ENCODE measurements at places on chromosomes 11 and 22. TPM values are rescaled to one million over a fixed set of nuclear protein-coding genes. Genes with fewer than 3 reads are reported as not detected.

PRR33 gene
- 0.08 TPM for polyA plus RNA-seq

KREMEN1 gene
- polyA plus RNA-seq, result 22.3 TPM

SLC22A25 gene
- not detected for polyA plus RNA-seq

FOSL1 gene
- not detected for polyA plus RNA-seq

KDM4D gene
- polyA plus RNA-seq, result 2.2 TPM

RFPL2 gene
- 0.73 TPM for polyA plus RNA-seq

TAF6L gene
- 39.8 TPM for polyA plus RNA-seq

RHOD gene
- polyA plus RNA-seq, result 8.0 TPM

OR8D1 gene
- polyA plus RNA-seq, result not detected

NEAT1 gene
- 265 TPM for polyA plus RNA-seq

ZC3H7B gene
- 80.3 TPM for polyA plus RNA-seq

EFEMP2 gene
- polyA plus RNA-seq, result 102 TPM

DKK3 gene
- polyA plus RNA-seq, result 56.0 TPM

BANF1 gene
- 233 TPM for polyA plus RNA-seq

DNA sequence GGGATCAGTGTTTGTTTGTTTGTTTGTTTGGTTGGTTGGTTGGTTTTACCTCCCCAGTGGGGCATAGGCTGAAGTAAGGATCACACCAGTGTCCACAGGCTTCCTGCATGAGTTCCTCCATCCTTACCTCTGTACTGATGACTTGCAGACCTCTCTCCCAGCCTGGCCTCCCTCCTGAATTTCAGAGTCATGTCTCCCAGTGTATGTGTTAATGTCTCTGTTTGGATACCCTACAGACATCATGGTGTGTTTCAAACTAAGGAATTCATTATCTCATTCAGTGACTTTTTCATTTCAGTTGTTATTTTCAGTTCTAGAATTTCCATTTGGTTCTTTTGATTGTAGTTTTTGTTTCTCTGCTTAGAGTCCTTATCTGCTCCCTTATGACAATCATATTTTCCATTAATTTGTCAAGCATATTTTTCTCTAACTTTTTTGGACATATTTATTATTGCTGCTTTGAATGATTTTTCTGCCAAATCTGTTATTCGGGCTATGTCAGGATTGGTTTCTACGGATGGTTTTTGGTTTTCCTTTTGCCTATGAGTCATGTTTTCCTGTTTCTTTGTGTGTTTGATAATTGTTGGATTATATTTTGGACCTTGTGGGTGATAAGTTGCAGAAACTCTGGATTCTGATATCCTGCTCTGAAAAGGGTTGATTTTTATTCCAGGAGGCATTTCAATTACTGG is 23.6 kb downstream of the MYEOV start:
- DNase-seq, result no peak

GRCh38 chr22:36433318-36434231 is 45.8 kb upstream of the MYH9 start:
- DNase-seq, result no peak

- DNase-seq, result no peak
Measured at GRCh38 chr22:44885806-44886360, 123.9 kb downstream of the PHF21B start.

DNA sequence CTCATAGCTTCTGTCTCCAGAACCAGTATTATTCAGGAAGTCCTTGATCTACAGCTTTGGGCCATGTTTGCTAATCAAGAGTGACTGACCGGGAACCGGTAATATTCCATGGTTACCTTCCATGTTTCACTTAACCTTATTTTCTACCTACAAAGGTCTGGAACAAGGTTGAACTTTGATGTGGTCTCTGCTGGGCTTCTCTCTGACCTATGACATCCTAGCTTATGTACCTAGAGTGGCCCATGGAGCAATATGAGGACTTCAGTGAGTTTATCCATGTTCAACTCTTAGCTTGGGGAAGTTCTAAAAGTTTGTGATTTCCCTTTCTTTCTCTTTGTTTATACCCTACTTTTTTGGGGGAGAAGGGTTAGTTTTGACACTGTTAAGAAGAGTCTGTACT is 33.2 kb downstream of the CCDC90B start:
- DNase-seq, result no peak

GRCh38 chr22:30347255-30347892 is 9.3 kb downstream of the SF3A1 start:
- no peak for DNase-seq

GRCh38 chr22:50485221-50486131 is 1.2 kb upstream of the MIOX start:
- no peak for DNase-seq

GRCh38 chr11:65625628-65626342 is 10.2 kb downstream of the PCNX3 start:
- no peak for DNase-seq

GRCh38 chr22:45240104-45240809 is 437 bp downstream of the KIAA0930 start:
- no peak for DNase-seq

- DNase-seq, result no peak
Measured at GRCh38 chr11:29265792-29266191, 751.0 kb downstream of the KCNA4 start.

DNA sequence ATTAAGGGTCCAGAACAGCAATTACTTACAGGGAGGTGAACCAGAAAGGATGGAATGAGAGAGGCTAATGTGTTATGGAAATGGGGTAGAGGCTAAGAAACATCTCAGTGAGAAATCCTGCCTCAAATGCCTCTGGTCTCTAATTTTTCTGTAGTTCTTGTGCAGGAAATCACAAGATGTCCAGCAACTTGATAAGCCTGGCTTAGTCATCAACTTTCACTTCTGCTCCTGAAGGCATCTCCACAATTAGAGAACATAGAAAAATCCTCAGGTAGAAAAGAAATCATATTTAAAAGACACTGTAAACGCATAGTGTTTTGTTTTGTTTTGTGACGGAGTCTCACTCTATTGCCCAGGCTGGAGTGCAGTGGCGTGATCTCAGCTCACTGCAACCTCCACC is 18.7 kb downstream of the MRGPRX4 start:
- no peak for DNase-seq

DNA sequence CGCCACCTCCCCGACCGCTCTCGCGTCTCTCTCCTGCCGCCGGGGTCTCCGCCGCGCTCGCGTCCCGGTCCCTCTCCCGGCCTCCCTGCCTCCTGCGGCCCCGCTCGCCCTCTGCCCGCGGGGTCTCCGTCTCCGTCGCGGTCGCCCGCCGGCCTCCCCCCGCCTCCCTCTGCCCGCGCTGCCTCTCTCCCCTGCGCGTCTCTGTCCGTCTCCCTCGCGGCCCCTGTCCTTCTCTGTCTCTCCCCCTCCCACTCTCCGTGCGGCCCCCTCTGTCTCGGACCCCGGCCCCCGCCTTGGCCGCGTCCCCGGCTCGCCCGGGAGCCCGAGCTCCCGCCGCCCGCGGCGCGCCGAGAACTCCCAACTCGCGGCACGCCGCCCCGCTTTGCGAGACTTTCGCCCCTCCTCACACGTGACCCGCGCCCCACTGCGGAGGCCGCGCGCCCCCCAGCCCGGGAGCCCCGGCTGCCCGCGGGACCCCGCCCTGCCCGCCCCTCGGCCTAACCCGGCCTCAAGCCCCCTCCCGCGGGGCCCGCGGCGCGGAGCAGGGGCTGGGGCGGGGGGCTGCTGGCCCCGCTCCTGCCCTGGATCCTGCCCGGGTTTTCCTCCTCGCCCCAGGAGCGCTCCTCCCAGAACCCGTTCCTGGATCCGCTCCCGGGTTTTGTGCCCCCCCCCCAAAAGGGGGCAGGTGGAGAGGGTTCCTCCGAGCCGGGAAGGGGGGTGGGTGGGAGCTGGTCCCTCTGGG is 702 bp upstream of the KCNJ4 start:
- DNase-seq, result no peak

DNA sequence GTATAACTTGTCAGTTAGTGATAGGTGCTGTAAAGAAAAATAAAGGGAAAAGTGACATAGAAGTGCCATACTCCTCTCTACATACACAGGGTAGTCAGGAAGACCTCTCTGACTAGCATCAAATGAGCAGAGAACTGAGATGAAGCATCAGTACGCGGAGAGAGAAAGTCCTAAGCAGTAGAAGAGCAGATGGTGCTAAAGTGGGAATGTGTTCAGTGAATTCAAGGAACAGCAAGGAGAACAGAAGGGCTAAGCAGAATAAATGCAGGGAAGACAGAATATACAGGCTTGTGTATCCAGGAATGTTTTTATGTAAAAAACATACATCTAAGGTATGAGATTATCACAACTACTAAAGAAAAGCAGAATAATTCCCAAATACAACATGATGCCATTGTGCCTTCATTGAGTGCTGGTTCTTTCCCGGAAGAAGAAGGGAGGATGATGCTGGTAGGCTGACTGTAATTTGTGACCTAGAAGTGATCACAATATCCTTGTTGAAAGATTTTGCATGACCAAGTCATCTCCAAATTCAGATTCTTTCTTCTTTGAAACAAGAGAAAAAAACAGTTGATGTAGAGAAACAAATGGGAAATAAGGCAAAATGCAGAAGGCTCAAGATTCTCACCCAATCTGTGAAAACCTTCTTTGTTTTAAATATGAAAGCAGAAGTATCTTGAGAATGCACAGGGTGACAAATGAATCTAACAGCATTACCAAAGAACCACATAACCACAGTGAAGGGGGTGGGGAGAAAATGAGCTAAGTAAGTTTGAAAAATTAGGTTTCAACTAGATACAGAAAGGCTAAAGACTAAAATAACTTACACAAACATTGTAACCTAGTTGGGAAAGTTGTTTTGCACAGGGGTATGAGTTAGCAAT is 20.5 kb downstream of the MRE11 start:
- DNase-seq, result no peak

DNA sequence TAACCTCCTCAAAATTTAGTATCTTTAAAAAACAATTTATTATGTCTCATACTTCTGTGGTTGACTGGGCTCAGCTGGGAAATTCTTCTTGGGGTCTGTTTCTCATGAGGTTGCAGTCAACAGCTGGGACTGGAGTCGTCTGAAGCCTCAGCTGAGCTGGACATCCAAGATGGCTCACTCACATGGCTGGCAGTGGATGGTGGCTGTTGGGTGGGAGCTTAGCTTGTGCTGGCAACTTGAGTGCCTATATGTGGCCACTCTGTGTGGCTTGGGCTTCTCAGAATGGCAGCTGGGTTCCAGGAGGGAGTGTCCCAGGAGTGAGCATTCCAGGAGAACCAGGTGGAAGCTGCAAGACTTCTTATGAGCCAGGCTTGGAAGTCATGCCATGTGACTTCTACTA is 13.2 kb downstream of the THY1 start:
- no peak for DNase-seq

- no peak for DNase-seq
Measured at GRCh38 chr11:73375830-73376159, 404 bp upstream of the RELT start.

DNA sequence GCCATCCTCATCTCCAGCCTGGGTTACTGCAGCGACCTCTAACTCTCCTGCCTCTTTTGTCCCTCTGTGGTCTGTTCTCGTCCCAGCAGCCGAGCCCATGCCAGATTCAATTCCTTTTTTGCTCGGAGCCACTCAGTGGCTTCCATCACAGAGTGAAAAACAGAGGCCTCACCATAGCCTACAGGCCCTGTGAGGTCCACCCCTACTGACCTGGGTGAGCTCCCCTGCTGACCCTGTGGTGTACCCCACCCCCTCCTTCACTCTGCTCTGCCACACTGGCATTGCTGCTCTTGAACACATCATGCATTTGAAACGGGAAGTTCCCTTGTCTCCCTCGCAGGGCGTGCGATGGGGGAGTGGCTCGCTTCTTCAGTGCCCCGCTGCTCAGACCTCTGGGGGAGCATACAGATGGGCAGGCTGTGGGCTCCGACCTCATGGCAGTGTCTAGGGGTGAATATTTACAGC is 2.1 kb downstream of the AIP start:
- DNase-seq, result no peak

GRCh38 chr22:40519284-40519947 is 117.1 kb downstream of the MRTFA start:
- no peak for DNase-seq

DNA sequence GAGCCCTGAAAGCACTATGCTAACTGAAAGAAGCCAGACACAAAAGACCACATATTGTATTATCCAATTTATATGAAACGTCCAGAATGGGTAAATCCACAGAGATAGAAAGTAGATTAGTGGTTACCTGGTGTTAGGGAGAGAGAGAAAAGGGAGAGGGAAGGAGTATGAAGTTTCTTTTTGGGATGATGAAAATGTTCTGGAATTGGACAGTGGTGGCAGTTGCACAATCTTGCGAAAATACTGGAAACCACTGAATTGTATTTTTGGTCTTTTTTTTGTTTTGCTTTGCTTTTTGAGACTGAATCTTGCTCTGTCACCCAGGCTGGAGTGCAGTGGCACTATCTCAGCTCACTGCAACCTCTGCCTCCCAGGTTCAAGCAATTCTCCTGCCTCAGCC is 63.5 kb downstream of the MRTFA start:
- DNase-seq, result no peak

DNA sequence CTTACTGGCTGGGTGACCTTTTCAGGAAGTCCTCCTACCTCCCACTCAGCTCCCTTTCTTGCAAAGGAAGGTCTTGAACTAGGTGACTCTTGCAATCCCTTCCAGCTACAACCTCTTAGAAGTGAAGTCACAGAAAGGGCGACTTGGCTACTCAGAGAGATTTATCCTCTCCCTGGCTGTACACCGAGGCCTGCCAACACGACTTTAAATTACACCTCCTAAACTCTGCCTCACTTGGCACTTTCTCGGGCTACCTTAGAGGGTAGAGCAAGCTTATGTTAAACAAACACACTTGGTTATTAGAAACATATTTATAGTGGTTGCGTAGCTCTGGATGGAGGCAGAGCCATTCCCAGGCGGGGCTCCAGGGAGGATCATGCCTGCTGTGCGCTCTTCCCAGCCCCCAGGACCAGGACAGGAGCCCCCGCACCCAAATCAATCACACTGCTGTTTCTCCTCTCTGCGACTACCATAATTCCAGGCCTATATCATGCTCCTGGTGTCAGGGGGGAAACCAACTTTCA is 358.4 kb downstream of the BUD13 start:
- DNase-seq, result no peak

GRCh38 chr11:5581014-5581413 is 337 bp downstream of the OR52B6 start:
- DNase-seq, result no peak

DNA sequence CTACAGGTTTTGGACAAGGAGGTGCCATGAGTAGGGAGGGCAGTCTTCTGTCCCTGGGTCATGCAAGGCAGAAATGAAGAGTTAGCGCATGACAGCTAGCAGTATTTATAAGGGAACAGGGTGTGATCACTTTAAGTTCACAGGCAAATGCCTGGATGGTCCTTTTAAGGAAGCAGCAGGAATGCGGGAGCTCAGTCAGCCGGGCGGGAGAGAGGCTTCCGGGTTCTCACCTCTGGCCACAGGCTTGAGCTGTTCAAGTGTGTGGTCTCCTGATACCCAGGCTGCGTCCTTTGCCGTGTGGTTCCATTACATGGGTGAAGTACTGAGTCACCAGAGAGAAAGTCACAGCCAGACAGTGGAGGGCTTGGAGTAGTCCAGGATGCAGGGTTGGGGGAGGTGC is 105.4 kb downstream of the BCR start:
- no peak for DNase-seq

Data from left kidney (tissue), 8 donors.